ENCODE measurements at places on chromosomes 16 and 17.

DNA sequence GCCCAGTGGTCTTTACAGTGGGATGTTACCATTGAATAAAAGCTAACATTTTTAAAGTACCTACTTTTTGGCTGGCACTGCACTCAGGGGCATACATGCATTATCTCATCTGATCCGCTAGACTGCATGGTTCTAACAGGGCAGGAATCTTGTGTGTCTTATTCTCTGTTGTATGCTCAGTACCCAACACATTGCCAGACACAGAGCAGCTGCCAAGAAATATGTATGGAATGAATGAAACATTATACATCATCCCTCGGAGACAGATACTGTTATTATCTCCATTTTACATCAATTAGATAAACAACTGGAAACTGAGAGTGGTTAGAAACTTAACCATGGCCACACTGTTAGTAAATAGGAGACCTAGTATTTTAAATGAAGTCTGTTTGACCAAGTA is 74.1 kb upstream of the CDH11 start:
- DNase-seq = no peak

- no peak for DNase-seq
Observed at GRCh38 chr17:57225127-57225526, 31.2 kb upstream of the MSI2 start.

DNA sequence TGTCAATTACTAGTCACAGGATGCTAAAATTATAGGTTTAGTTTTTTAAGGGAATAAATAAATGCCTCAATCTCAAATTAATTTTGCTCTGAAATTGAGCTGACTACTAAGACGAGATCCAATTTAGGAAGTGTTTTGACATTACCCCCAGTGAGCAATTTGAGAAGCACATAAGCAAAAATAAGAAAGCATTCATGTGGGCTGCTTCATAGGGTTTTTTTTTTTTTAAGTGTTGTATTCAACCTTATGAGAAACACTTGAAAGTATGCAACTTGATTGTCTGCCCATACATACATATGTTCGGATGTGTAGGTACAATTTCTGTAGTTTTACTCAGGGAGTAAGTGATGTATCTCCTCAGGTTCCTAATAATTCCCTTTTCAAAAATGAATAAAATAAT is 77.6 kb downstream of the PRKCA start:
- DNase-seq = no peak

DNA sequence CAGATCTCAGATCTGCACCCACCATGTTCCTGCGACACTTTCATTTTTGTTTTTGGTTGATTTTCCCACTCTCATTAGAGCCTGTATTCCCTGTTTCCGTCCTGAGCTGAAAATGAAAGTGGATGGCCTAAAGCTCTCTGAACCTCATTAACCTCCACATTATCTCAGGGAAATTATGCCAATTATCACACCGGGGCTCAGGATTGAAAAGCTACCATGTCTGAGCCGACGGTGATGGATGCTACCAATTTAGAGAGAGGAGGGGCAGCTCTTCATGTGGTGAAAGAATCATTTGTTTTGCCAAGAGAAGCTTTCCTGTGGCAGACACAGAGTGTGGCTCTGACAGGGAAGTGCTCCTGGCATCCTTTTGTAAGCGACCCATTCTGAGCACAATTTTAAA is 410.4 kb upstream of the CDH11 start:
- no peak for DNase-seq

- DNase-seq = no peak
Observed at GRCh38 chr17:70882504-70882903, 713.2 kb downstream of the KCNJ2 start.
